Glutamatergic neuron (in vitro differentiated cells): ENCODE measurements at places on chromosomes 3 and 15. TPM values are rescaled to one million over a fixed set of nuclear protein-coding genes. Genes with fewer than 3 reads are reported as not detected.

The ACTR8 gene
- 59.4 TPM for total RNA-seq

The CEMIP gene
- total RNA-seq = 0.25 TPM

The BDH1 gene
- 19.4 TPM for total RNA-seq

GRCh38 chr3:4751502-4752101 is 227.6 kb upstream of the BHLHE40 start:
- H3K27me3 ChIP-seq = no peaks in the 10 kb centered on the region
- H3K27ac ChIP-seq = no peak overlapping the region
- no peak for DNase-seq
- no peak overlapping the region for H3K4me3 ChIP-seq
- peaks cover 4% of the 10 kb centered on the region for H3K4me1 ChIP-seq
- peaks cover 5% of the 10 kb centered on the region for H3K36me3 ChIP-seq

DNA sequence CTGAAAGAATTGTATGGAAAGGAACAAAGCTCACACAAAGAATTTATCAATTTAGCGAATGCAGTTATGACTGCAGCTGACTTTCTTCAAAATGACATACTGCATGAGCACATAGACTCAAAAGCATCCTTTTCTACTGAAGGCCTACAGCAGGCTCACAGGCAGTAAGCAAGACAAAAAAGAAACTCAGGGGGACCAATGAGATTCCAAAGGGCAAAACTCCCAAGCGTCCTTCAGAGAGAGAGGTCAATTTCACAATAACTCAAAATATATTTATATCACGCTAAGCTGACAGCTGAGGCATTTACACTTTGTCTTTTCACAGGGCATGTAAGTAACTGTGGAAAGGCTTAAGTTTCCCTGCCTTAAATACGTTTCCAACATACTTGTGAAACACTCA is 427.9 kb upstream of the RASGRP1 start:
- H3K27me3 ChIP-seq = no peaks in the 10 kb centered on the region
- H3K4me1 ChIP-seq = no peaks in the 10 kb centered on the region

- H3K27me3 ChIP-seq = no peaks in the 10 kb centered on the region
- no peaks in the 10 kb centered on the region for H3K4me1 ChIP-seq
- no peaks in the 10 kb centered on the region for H3K36me3 ChIP-seq
These were observed 108.7 kb downstream of the SLMAP start for GRCh38 chr3:57864853-57865252.

- peaks cover 3% of the 10 kb centered on the region for H3K27me3 ChIP-seq
- H3K36me3 ChIP-seq = peaks cover 6% of the 10 kb centered on the region
- no peaks in the 10 kb centered on the region for H3K4me1 ChIP-seq
- H3K4me3 ChIP-seq = no peak overlapping the region
- DNase-seq = no peak
These were observed 120.1 kb upstream of the NMNAT3 start for GRCh38 chr3:139797724-139798343.

- H3K27ac ChIP-seq = no peak overlapping the region
- no peak for DNase-seq
- H3K4me1 ChIP-seq = no peaks in the 10 kb centered on the region
- no peaks in the 10 kb centered on the region for H3K36me3 ChIP-seq
- H3K4me3 ChIP-seq = no peak overlapping the region
These were observed 152.7 kb upstream of the CDIN1 start for GRCh38 chr15:36426691-36427090.

- no peaks in the 10 kb centered on the region for H3K36me3 ChIP-seq
- peak overlapping the region; percentile 81 for H3K4me3 ChIP-seq
- H3K27ac ChIP-seq = peak overlapping the region; percentile 64
- H3K4me1 ChIP-seq = peaks cover 8% of the 10 kb centered on the region
- peaks cover 12% of the 10 kb centered on the region for H3K27me3 ChIP-seq
These were observed 1.2 kb upstream of the ABHD17C start for GRCh38 chr15:80693682-80694610.

DNA sequence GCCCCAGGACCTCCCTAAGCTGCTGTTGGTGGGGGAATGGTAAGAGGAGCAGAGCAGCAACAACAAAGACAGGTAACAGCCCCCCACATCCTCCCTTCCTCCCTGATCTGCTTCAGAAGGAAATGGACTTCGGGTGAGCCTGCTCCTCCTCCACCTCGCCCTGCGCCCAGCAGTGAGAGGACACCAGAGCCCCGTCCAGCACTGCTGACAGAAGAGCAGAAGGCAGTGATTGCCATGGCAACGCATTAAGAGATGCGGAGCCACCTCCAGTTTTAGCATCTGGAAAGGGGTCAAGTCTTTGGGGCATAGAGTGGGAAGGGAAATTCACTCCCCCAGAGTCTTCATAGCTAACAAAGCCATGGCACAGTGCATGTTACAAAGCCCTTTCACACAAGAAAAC is 77.6 kb upstream of the HRH1 start:
- H3K27me3 ChIP-seq = peaks cover under 1% of the 10 kb centered on the region
- H3K4me3 ChIP-seq = no peak overlapping the region
- no peak for DNase-seq
- no peaks in the 10 kb centered on the region for H3K4me1 ChIP-seq
- no peak overlapping the region for H3K27ac ChIP-seq
- peaks cover 8% of the 10 kb centered on the region for H3K36me3 ChIP-seq

DNA sequence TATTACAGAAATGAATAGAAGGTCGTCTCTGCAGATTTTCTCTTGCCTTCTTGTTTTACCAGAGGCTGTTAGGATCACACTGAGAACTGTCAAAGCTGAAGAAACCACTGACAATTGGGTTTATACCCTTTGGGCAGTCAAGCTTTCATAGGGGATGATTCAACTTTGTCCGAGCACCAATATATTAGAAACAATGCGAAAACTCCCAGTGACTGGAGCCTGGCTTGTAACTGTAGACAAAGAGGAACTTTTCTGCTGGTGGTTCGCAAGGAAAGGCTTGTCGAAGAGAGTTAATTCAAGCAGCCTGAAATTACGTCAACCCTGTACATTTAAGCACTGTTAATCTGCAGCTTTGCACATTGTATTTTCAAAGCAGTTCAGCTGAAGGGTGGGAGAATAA is 193.2 kb upstream of the ZNF385D start:
- H3K27me3 ChIP-seq = peaks cover 2% of the 10 kb centered on the region
- H3K4me3 ChIP-seq = no peak overlapping the region
- peaks cover 2% of the 10 kb centered on the region for H3K4me1 ChIP-seq
- no peak overlapping the region for H3K27ac ChIP-seq
